ENCODE measurements at places on chromosomes 11 and 22.

DNA sequence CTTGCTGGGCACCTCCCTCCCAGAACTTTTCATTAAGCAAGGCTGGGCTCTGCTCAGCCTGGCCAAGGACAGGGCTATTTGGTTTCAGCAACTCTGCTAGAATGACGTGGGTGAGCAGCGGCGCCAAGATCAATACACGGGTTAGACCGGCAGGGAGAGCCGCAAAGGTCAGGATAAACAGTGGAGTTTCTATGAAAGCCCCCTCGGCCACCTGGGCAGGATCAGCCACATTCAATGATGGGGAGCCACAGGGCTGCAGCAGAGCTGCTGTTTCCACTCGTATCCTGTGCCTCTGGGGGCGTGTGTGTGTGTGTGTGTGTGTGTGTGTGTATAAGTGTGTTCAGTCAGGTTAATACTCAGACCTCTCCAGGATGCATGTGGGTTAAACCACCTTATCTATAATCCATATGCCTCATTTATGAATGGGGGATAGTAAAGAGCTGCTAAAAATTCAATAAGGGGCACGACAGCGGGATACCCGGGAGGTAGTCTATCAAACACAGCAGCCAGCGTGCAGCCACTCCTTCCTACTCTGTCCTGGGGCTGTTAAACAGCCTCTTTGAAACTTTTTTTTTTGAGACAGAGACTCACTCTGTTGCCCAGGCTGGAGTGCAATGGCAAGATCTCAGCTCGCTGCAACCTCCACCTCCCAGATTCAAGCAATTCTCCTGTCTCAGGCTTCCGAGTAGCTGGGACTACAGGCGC lies 34.8 kb downstream of the MYH9 start:
- no peak for DNase-seq

DNA sequence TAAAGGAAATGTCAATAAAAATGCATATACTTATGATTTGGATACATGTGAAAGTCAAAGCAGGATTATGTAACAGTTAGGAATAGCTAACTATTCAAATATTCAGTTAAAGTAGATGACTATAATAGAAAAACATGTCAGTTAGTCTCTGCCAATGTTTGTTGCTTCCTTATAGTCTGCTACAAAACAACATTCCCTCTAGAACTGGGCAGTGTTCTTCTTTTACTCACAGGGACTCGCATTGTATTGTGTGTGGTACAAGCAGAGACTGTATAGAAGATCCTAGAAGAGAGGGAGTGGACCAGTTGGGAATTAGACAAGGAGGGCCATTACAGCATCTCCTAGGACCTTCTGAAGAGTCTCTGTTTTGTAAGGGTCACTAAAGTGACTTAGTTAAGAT lies 10.6 kb downstream of the ACAT1 start:
- no peak for DNase-seq

DNA sequence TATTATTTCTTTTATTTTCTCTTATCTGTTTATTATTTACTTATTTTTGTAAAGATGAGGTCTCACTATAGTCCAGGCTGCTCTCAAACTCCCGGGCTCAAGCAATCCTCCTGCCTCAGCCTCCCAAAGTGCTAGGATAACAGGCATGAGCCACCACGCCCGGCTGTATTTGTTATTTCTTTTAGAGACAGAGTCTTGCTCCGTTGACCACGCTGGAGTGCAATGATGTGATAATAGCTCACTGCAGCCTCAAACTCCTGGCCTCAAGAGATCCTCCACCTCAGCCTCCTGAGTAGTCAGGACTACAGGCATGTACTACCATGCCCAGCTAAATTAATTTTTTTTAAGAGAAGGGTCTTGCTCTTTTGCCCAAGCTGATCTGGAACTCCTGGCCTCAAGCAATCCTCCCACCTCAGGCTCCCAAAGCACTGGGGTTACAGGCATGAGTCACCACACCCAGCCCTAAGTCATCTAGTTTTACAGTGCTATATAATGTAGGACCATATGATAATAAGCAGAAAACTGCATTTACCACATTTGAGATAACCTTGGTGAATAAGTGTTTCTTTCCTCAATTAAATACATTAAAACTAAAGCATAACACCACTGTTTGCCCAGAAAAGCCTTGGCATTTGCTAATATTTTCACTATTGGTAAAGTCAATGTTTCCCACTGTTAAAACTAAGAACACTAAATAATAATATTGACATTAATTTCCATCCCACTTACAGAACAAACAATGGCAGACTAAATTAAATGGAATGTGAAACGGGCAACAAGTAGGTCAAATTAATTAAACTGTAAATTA lies 127.5 kb downstream of the SIK3 start:
- DNase-seq = no peak

DNA sequence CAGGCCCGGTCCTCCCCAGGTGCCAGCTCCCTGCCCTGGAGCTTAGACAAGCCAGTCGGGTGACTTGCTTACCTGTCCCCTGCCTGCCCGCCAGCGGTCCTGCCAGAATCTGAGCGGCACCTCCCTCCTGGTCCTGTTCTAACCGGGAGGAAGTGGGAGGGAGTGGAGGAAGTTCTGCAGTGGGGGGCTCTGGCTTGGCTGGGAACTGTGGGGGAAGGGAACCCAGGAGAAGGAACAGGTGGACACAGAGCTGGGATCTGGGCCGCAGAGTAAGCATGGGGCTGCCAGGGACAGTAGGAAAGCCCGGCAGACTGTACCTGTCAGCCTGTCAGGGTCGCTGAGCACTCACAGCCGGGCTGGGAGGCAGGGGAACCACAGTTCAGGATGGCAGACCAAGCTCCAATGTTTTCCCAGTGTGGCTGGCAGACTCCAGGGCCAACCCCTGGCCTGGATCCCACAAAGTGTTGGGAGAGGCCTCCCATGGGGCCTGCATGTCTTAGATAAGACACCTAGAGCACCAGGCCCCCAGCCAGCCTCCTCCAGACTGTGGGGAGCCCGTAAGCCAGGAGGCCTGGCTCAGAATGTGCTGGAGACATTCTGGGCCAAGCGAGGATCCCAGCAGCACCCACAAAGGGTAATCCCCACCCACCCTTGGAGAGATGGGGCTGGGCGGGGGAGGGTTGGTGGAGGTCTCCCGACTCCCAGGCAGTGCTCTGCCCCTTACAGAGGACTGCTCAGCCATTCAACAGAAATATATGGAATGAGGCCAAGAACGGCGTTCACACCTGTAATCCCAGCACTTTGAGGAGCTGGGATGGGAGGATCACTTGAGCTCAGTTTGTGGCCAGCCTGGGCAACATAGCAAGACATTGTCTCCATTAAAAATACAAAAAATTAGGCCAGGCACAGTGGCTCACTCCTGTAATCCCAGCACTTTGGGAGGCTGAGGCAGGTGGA lies 2.3 kb downstream of the CYB5R3 start:
- DNase-seq = no peak

GRCh38 chr11:127607487-127608085 lies 607.0 kb upstream of the KIRREL3 start:
- no peak for DNase-seq

GRCh38 chr11:104967534-104968354 lies 630 bp downstream of the CASP4 start:
- DNase-seq = no peak

GRCh38 chr11:78898266-78898775 lies 323.7 kb upstream of the NARS2 start:
- no peak for DNase-seq

DNA sequence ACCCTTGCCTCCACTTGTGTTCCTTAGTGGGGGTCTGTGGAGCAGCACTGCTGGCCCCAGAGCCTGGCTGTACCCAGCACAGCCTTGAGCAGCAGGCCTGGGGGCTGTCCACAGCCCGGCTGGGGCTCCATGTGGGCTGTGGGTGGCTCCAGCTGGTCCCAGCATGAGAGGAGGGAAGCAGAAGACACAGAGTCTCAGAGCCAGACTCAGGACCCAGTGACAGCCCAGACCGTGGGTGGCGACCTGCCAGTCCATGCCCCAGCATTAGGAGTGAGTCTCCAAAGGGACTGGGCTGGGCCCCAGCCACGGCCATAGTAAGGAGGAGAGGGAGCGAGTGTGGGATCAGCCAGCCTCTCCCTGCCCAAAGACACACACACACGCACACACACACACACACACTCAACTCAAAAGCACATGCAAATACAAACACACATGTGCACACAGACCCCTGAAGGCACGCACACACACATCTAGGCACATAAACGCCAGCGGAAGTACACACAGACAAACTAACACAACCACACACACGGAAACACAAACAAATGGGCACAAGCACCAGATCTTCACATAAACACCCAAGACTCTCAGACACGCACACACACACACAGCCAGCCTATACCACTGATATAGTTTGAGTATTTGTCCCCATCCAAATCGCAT lies 16.7 kb upstream of the LRRC10B start:
- DNase-seq = no peak

DNA sequence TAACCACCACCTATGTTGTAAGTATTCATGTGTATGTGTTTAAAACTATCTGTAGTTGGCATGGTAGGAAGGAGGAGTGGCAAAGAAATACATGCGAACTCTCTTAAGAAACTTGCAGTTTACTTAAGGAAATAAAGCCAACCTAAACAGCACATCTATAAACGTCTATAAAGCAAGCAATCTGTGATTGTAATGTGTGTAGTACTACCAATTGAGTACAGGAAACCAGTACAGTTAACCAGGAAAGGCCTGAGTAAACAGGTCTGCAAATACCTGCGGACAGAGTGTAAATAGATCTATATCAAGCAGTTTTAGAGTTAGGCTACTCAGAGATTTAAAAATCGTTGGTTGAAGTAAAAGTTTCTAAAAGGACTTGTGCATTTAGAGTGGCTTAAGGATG lies 59.5 kb upstream of the AMOTL1 start:
- no peak for DNase-seq

GRCh38 chr22:39410264-39410663 lies 10.7 kb downstream of the TAB1 start:
- DNase-seq = no peak

- no peak for DNase-seq
Observed at GRCh38 chr11:8342821-8343681, 79.4 kb upstream of the LMO1 start.

All from activated T-helper 1 cell treated with anti-CD3 and anti-CD28 coated beads, Interleukin-2, amount 50 U/mL, for 16 hours (primary cell).